ENCODE measurements at places on chromosomes 7 and 10. TPM values are rescaled to one million over a fixed set of nuclear protein-coding genes. Genes with fewer than 3 reads are reported as not detected.

GRCh38 chr10:67612577-67613537 lies 83.1 kb downstream of the CTNNA3 start:
- DNase-seq: peak; percentile 59
- H3K27ac ChIP-seq: no peak overlapping the region
- no peak overlapping the region for H3K4me3 ChIP-seq

DNA sequence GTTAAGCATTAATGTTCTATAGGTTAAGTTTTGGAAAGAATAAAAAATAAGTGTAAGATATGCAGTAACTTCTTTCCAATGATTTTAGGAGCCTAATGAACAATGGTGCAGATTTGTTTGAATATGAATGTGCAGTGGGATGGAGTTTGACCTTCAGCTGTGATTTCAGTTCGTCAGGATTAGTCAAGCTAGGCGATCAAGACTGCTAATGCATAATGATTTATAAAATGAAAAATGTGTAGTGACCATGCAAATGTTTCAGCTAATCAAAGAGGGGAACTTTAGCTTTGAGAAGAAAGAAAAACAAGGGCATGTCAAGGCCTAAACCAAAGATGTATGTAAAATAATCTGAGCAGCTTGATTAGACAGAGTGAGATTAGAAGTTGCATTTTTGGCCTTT lies 208.5 kb downstream of the FOXP2 start:
- no peak overlapping the region for H3K4me3 ChIP-seq
- H3K27me3 ChIP-seq: no peaks in the 10 kb centered on the region
- no peaks in the 10 kb centered on the region for H3K36me3 ChIP-seq
- DNase-seq: no peak
- no peaks in the 10 kb centered on the region for H3K4me1 ChIP-seq

- H3K4me1 ChIP-seq: no peaks in the 10 kb centered on the region
- H3K27ac ChIP-seq: no peak overlapping the region
- no peak overlapping the region for H3K4me3 ChIP-seq
- no peak for DNase-seq
- H3K27me3 ChIP-seq: no peaks in the 10 kb centered on the region
Measured at GRCh38 chr7:36795451-36796021, 71.2 kb upstream of the AOAH start.

GRCh38 chr7:7433811-7434210 lies 101.9 kb downstream of the COL28A1 start:
- no peak overlapping the region for H3K27ac ChIP-seq
- DNase-seq: no peak
- H3K4me3 ChIP-seq: no peak overlapping the region

GRCh38 chr7:77542409-77542808 lies 5.3 kb downstream of the PTPN12 start:
- H3K4me1 ChIP-seq: peaks cover 12% of the 10 kb centered on the region
- no peak overlapping the region for H3K27ac ChIP-seq
- no peak for DNase-seq

- no peak overlapping the region for H3K4me3 ChIP-seq
- no peaks in the 10 kb centered on the region for H3K36me3 ChIP-seq
Measured at GRCh38 chr10:43890124-43890523, 241.4 kb upstream of the ZNF32 start.

GRCh38 chr7:1473864-1474512 lies 14.7 kb upstream of the MICALL2 start:
- peak; percentile 17 for DNase-seq
- H3K4me1 ChIP-seq: no peaks in the 10 kb centered on the region
- H3K27ac ChIP-seq: no peak overlapping the region
- H3K27me3 ChIP-seq: no peaks in the 10 kb centered on the region
- H3K4me3 ChIP-seq: no peak overlapping the region
- H3K36me3 ChIP-seq: peaks cover 18% of the 10 kb centered on the region

Gene CHST3
- 0.03 TPM for polyA plus RNA-seq

DNA sequence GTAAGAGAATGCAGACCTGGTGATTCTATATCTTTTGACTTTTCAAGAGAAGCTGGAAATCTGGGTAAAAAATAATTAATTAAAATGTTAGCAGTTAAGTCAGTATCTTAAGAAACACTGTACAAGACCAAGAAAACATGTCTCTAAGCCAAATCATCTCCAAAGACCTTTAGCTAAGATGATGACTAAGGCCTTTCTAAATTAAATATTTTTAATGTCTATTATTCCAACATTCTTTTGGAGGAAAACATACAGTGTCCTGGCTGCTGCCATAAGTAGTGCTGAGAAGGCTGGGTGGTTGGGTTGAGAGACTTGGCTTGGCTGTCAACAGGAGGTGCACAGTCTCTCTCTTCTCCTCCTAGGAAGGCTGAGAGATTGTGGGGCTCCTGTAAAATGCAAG lies 20.3 kb downstream of the STARD3NL start:
- no peak for DNase-seq
- no peaks in the 10 kb centered on the region for H3K36me3 ChIP-seq
- no peak overlapping the region for H3K27ac ChIP-seq
- no peaks in the 10 kb centered on the region for H3K4me1 ChIP-seq

DNA sequence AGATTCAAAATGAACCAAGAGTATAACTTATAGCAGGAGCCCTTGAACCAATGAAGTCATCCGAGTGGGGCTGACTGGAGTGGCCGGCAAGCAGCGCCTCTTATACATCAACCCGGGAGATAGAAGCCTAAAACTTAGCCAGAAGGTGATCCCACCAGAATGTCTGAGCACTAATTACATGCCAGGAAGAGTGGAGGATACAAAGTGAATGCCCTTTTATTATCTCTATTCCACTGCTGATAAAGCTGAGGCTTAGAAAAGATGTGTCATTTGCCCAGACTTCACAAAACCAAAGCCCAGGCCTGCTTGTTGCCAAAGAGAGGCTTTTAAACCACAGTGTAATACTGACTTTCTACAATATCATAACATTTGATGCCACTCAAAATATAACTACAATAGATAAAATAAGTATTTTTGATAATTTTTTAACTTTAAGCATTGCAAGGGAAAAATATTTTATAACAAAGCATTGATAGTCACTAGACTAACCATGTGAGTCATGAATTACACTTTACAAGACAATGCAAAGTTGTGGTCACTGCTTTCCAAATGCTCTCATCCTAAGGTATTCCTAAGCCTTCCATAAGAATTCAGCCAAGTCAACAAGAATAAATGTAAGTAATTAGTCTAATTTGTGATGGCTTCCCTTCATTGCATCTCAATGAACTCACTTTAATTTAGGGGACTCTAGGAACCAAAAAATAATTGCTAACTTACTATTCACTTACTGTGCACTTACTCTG lies 58.6 kb upstream of the ARID5B start:
- no peak for DNase-seq
- H3K27ac ChIP-seq: no peak overlapping the region
- no peaks in the 10 kb centered on the region for H3K27me3 ChIP-seq

GRCh38 chr10:6778992-6779701 lies 199.1 kb upstream of the PRKCQ start:
- no peaks in the 10 kb centered on the region for H3K27me3 ChIP-seq
- no peak overlapping the region for H3K4me3 ChIP-seq
- DNase-seq: no peak
- H3K36me3 ChIP-seq: no peaks in the 10 kb centered on the region
- no peak overlapping the region for H3K27ac ChIP-seq
- H3K4me1 ChIP-seq: peaks cover 16% of the 10 kb centered on the region

GRCh38 chr7:117323305-117323850 lies 520 bp upstream of the WNT2 start:
- H3K27me3 ChIP-seq: peaks cover 10% of the 10 kb centered on the region
- DNase-seq: no peak
- peak overlapping the region; percentile 49 for H3K4me3 ChIP-seq

Gene SFXN4
- 57.1 TPM for polyA plus RNA-seq

GRCh38 chr7:26167303-26167934 lies 15.4 kb downstream of the NFE2L3 start:
- H3K4me1 ChIP-seq: peaks cover 17% of the 10 kb centered on the region
- peaks cover 3% of the 10 kb centered on the region for H3K36me3 ChIP-seq

DNA sequence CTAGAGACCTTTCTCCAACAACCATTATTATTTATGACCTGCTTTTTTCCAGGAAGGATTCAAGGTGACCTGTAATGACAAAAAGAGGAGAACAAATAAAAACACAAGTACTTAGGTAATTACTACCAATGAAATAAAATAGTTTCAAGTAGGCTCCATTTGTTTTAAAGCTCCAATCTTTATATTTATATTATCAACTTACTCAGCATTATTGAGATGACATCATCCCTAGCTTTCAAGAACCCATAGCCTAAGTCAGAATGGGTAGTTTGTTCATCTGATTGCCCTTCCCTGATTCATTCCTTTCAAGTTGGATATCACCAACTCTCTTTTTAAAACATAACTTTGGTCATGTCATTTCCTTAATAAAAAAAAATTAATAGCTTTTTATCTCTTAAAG lies 131.5 kb downstream of the GRM3 start:
- no peak overlapping the region for H3K27ac ChIP-seq
- no peak overlapping the region for H3K4me3 ChIP-seq
- H3K4me1 ChIP-seq: no peaks in the 10 kb centered on the region
- H3K27me3 ChIP-seq: no peaks in the 10 kb centered on the region

DNA sequence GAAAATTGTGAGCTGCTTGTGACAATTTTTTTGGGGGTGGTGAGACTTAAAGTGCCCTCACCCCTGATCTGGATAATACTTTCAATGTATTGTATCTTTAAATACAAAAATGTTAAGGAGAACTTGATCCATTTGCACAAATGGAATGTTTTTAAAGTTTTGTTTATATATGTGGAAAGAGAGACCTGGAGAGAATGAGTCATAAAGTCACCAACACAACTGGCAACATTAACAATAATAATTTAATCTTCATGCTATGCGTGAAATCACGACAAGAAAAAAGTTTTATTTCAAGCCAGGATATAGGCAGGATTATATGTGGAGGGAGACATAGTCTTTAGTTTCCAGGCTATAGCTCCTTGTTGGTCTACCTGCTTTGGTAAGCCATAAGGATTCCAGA lies 537.5 kb downstream of the GPAM start:
- no peak overlapping the region for H3K27ac ChIP-seq
- no peak for DNase-seq
- H3K4me1 ChIP-seq: no peaks in the 10 kb centered on the region
- H3K4me3 ChIP-seq: no peak overlapping the region

Gene IL6
- not detected for polyA plus RNA-seq

GRCh38 chr10:32179836-32180235 lies 123.6 kb upstream of the KIF5B start:
- H3K27me3 ChIP-seq: no peaks in the 10 kb centered on the region
- no peak overlapping the region for H3K4me3 ChIP-seq
- no peaks in the 10 kb centered on the region for H3K4me1 ChIP-seq
- H3K27ac ChIP-seq: no peak overlapping the region
- no peak for DNase-seq

GRCh38 chr10:79038841-79039201 lies 29.9 kb upstream of the ZMIZ1 start:
- H3K4me3 ChIP-seq: no peak overlapping the region
- H3K27me3 ChIP-seq: no peaks in the 10 kb centered on the region
- no peaks in the 10 kb centered on the region for H3K4me1 ChIP-seq
- no peak for DNase-seq

DNA sequence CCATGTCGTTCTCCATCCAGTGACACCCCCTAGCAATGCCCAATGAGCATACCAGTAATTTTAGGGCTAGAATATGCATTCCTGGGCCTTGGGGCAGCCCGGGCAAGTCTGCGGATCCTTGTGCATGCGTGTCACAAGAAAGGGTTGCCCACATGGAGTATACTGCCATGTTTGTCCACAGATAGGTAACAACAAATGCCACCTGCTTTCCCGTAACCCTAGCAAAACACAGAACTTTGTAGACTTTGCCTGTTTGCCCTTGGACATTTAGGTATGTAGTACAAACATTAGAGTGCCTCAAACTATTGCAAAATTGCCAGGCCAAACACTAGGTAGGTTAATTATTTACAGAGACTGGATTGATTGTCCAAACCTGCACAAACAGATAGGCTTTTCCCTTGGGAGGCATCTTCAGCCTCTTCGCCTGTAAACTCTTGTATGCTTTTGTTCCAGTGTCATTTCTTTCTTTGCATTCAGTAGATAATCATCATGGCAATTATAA lies 117.0 kb downstream of the ADCY1 start:
- no peak overlapping the region for H3K27ac ChIP-seq
- no peak overlapping the region for H3K4me3 ChIP-seq
- no peaks in the 10 kb centered on the region for H3K27me3 ChIP-seq
- no peaks in the 10 kb centered on the region for H3K4me1 ChIP-seq
- no peak for DNase-seq

Gene HPS6
- 20.4 TPM for polyA plus RNA-seq

GRCh38 chr10:34696423-34696822 lies 118.7 kb downstream of the PARD3 start:
- H3K36me3 ChIP-seq: no peaks in the 10 kb centered on the region
- DNase-seq: no peak
- H3K4me3 ChIP-seq: no peak overlapping the region

DNA sequence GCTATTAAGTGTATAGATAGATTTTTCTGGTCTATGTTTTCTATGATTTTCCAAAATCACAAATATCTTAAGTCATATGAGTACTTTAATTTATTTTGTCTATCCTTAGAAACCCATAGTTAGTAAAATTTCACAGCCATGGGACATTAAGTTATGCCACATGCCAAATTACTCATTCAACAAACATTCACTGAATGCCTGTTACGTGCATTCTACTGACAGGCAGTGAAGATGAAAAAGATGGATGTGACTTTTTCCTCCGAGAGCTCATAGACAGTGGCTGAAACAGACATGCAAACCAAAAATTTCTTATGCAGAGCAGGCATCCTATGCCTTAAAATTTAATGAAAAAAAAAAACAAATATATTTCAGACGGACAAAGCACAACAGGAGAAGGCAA lies 84.9 kb downstream of the CHRM2 start:
- DNase-seq: no peak
- no peaks in the 10 kb centered on the region for H3K27me3 ChIP-seq
- no peaks in the 10 kb centered on the region for H3K36me3 ChIP-seq
- no peaks in the 10 kb centered on the region for H3K4me1 ChIP-seq
- no peak overlapping the region for H3K27ac ChIP-seq
- H3K4me3 ChIP-seq: no peak overlapping the region

Gene GLI3
- not detected for polyA plus RNA-seq

DNA sequence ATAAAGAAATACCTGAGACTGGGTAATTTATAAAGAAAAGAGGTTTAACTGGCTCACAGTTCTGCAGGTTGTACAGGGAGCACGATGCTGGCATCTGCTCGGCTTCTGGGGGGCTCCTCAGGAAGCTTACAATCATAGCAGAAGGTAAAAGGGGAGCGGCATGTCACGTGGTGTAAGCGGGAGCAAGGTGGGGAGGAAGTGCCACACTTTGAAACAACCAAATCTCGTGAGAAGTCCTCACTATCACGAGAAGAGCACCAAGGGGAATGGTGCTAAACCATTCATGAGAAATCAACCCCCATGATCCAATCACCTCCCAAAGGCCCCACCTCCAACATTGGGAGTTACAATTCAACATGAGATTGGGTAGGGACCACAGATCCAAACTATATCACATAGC lies 67.7 kb downstream of the AKR1B1 start:
- H3K27me3 ChIP-seq: no peaks in the 10 kb centered on the region
- H3K36me3 ChIP-seq: no peaks in the 10 kb centered on the region
- H3K27ac ChIP-seq: no peak overlapping the region
- H3K4me3 ChIP-seq: no peak overlapping the region
- no peaks in the 10 kb centered on the region for H3K4me1 ChIP-seq
